ENCODE measurements at places on chromosomes 6 and 20.
A peak's percentile ranks its signal among the peaks of the same experiment; 100 is the strongest.

GRCh38 chr20:3818155-3819151 lies 1.9 kb upstream of the AP5S1 start:
- peak; percentile 87 for DNase-seq

DNA sequence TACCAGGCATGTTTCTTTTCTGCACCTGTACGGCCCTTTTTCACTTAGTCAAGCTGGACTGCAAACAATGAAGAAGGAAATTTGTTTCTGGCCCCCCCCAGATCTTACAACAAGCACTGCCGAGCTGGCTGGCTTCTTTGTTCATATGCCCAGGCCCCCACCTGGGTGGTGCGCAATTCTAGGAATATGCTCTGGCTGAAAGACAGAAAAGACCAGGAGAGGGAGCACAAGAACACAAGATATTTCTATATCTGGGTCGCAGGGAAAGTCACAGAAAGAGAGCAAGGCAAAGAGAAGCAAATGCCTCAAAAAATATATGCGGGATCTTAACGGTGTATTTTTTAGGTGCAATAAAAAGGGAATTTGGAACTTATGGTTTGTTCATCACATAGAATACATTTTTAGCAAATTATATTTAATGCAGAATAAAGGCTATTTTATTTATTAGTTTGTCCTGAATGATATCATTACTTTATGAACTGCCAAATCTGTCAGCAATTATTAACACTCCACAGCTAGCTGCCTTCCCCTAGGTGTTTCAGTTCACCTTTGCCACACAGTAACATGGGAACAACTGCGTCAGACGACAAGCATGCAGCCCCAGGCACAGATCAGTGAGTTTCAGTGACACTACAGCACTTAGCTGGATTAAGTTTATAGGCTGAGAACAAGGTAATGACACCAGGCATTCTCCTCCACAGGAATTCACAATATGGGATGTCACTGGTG lies 76.5 kb downstream of the GJA10 start:
- peak; percentile 86 for DNase-seq

GRCh38 chr6:27838945-27839625 lies 73.1 kb downstream of the OR2B2 start:
- peak; percentile 85 for DNase-seq

DNA sequence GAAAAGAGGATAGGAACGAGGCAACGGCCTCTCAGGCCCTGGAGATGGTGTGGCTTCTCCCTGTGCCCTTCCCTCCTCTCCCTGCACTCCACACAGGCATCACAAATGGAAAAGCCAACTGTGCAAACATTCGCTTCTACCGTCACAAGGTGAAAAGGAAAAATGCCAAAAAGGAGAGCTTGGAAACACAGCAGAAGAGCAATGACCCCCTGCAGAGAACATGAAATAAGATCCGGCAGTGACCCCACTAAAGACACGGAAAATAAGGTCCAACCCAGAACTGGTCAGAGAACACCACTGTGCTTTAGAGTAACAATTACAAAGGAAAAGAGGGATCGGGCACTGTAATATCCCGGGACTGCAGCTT lies 63.0 kb downstream of the SLC22A23 start:
- no peak for DNase-seq

DNA sequence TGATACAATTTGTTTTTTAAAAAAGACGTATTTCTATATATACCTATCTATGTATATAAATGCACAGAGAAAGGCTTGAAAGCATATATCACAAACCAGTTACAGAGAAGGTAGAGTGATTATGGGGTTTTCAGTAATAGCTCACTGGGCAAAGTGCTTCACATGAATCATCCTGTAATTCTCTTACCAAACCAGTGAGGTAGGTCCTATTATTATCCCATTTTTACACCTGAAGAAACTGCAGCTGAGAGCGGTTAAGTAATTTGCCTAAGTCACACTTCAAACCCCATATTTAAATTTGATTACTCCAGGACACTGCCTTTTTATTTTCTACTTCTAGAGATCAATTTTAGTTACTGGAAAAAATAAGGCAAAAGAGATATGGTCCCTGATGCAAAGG lies 4.4 kb downstream of the GSS start:
- DNase-seq: no peak

- no peak for DNase-seq
These were observed 205.4 kb upstream of the BMP2 start for GRCh38 chr20:6562111-6562510.

DNA sequence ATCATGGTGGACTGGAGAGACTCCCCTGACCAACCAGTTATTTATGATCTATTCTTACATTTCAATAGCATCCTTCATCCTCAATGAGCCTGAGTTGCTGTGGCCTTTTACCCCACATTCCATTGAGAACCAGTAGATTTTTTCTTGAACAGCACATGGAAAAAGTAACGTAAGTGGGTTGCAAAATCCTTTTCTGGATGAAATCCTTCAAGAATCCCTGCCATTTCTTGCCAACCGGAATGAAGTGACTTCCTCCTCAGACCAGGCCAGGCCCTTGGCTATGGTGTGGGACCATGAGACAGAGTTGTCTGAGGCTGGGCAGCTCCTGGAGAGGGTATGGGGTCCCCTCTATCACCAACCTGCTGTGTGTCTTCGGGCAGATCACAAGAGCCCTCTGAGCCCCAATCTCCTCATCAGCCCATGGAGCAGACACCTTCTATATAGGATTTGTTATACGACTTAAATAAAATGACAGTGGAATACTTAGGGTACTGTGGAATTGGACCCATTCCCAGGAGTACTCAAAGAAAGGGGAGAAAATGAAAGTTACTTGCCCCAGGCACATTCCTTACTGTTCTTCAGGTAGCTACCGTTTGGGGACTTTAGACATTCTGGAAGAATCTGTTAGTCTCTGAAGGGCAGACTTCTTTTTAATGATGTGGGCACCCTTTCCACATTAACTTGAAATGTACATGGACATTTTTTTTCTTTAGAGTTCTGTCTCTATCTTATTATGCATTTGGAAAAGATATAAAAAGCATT lies 10.9 kb downstream of the EYA2 start:
- DNase-seq: no peak

DNA sequence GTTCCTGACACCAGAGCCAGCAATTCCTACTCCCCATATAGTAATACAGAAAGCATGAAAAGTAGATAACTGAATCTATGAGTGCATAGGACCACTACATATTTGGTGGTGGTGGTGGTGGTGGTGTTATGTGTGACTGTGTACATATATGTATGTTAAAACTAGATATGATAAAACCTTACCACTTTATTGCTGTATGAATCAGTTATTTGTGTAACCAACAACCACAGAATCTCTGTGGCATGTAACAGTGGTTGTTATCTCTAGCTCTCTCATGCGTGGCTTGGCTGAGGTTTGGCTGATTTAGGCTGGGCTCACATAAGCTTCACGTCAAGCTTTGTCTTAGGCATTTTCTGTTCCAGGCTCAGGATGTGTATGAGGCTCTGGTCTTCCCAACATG lies 55.7 kb downstream of the PLCB1 start:
- DNase-seq: no peak

- DNase-seq: peak; percentile 48
These were observed 153.0 kb downstream of the BCAS1 start for GRCh38 chr20:53917145-53918019.

DNA sequence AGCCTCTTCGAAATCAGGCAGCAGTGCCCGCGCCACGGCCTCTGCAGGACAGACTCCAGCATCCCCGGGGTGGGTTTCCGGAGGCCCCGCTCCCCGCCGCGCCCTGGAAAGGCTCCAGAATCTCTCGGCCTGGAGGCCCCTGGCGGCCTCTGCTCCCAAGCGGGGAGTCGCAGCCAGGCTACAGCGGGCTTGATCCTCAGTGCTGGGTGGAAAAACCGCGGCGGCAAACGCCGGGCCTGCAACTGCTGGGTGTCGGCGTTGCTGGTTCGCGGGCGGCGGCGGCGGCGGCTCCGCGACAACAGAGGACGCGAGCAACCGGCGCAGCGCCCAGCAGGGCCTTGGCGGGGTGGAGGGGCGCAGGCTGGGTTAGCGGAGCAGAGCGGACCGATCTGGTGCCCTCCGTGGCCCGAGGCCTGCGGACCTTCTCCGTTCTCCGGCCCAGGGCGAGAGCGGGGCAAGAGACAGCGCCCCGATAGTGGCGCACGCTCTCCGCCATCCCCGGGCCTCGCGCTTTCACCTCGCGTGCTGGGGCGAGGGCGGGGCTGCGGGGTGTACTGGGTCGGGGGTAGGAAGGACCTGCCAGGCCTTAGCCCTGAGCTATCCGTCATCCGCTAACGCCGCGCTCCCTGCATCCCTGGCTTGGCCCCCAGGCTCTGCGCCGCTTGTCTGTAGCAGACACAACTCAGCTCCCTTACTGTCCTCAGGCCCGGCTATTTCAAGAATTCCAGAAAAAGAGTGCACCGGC lies 3.4 kb upstream of the ZNF292 start:
- DNase-seq: peak; percentile 91

DNA sequence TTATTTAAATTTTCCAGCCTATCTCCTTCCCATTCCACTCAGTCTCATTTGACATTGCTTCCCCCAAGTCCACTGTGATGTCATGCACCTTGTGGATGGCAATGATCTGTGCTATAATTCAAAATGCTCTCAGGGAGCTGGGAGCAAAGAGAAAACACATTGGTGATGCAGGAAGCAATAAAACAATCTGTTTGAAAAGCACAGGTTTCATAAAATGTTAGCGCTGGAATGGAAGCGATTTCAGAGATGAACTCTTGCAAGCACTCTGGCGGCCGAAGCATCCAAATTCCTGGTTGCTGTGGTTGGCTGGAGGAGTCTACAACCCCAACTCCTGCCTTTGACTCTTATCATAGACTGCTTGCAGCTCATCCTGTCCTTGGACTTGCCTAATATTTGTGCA lies 167.0 kb downstream of the GMPR start:
- DNase-seq: no peak

DNA sequence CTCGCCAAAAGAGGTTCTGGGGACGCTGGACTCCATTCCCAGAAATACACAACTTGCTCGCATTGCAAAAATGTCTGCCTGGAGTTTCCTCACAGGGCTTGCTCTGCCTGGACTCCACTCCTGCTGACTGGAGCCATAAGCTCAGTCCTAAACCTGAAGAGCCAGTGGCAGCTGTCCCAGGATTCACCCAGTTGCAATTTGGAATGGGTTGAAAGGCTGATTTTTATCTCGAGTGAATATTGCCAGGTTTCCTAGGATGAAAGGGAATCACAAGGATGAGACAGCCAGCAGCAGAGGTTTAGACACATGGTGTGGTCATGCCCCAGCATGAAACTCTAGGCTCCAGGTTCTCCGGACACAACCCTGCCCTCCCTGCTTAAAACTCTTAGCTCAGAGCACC lies 223.3 kb downstream of the BMP7 start:
- no peak for DNase-seq

GRCh38 chr20:45792317-45793118 lies 764 bp downstream of the DNTTIP1 start:
- no peak for DNase-seq

DNA sequence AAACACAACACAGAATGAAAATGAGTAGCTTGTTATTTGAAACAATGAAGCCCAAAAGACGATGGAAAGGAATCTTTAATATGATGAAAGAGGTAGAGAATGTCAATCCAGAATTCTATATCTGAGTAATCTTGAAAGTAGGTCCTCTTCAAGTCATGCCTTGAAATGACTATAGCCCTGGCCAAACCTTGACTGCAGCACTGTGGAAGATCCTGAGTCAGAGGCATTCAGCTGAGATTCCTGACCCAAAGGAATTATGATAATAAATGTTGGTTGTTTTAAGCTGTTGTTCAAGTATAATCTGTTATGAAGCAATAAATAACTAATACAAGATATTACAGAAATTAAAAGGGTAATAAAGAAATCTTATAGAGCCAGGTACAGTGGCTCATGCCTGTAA lies 64.8 kb downstream of the IBTK start:
- DNase-seq: no peak

DNA sequence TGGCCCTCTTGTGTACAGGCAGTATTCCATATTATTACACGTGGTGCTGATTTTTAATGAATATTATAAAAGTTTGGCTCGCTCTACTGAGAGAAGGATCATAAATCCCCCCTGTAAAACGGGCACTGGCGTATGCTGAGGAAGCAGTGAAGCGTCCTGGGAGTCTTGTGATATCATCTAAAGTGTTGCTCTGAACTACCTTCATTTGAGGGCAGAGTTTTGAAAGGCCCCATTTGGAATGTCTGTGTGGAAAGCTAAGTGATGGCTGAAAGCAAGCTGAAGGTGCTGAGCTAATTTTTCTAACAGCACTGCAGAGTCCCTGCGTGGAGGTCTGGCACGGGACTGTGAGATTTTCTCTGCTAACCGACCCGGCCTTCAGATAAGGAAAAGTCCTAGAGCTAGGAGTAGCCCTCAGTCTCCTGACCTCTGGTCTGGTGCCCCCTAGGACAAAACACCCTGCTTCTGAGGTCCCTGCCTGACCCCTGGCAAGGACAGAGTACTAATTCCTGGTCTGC lies 1.3 kb upstream of the BACH2 start:
- no peak for DNase-seq

GRCh38 chr6:164442572-164442971 lies 866.8 kb downstream of the C6orf118 start:
- no peak for DNase-seq

GRCh38 chr20:61099806-61100205 lies 152.3 kb upstream of the CDH4 start:
- DNase-seq: no peak

DNA sequence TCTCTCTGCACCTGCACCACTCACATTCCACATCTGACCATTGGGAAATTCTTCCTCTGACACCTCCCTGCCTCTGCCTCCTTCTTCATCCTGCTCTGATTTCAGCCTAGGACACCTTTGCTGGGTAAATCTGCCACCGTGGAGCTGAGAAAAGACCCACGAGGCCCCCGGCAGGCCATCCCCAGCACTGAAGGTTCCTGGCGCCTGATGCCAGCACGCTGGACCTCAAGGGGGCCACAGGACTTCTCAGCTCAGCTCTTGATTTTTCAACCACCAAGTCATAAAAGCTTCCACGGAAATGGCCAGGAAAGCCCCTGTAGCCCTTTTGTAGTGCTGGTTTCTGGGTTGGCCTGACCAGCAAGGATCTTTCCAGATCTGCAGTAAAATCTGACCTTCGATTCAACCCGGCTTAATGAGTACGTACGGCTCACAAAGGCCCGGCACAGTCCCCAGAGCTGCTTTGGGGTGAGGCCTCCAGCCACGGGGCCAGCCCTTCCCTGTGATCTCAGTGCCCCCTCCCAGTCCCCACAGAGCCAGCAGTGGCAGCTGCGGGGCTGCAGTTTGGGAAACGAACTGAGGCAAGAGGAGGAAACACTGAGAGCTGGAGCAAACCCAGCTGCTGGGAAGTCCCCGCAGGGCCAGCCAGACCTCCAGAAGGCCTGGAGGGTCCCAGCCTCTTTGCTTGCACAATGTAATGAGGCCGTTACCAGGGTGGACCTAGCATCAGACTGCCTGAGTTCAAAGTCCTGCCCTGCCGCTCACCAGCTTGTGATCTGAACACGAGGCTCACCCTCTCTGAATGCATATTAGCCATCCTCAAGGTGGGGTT lies 157.5 kb downstream of the BMP7 start:
- DNase-seq: peak; percentile 67

DNA sequence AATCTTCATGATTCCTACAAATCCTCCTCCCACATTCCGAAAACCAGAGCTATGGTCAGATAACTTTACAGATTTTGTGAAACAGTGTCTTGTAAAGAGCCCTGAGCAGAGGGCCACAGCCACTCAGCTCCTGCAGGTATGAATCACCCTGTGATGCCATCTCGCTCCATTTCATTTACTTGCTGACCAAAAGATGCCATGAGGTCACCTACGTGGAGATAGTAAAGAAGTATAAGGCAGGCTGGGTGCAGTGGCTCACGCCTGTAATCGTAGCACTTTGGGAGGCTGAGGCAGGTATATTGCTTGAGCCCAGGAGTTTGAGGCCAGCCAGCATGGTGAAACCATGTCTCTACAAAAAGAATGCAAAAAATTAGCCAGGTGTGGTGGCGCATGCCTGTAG lies 30.9 kb downstream of the STK4 start:
- no peak for DNase-seq
